ENCODE measurements at places on chromosomes 16 and 17.

- DNase-seq, result no peak
- no peak overlapping the region for H3K4me3 ChIP-seq
- no peaks in the 10 kb centered on the region for H3K27me3 ChIP-seq
- H3K4me1 ChIP-seq, result no peaks in the 10 kb centered on the region
- no peaks in the 10 kb centered on the region for H3K36me3 ChIP-seq
Measured at GRCh38 chr17:12415031-12415430, 250.7 kb upstream of the MYOCD start.

DNA sequence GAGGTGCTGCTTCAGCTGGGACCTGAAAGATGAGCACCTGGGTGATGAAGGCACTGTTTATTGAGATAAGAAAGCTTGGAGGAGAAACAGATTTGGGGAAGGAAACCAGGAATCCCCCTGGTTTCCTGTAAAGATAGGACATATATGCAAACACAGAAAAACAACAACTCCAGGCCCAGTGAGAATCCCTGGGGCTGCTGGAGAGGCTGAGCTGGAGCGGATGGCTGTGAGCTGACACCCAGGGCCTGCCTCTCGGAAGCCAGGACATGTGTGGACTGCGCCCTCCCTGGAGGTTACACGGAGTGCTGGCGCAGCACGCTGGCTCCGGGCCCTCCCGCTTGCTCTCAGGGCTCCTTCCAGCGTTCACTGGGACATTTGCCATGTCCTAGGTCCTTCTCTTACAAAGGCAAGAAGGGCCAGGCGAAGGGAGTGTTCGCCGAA is 57.5 kb downstream of the CYB5B start:
- H3K27me3 ChIP-seq, result no peaks in the 10 kb centered on the region
- H3K36me3 ChIP-seq, result no peaks in the 10 kb centered on the region
- DNase-seq, result peak; percentile 84
- H3K4me3 ChIP-seq, result peak overlapping the region; percentile 15
- H3K4me1 ChIP-seq, result peaks cover 3% of the 10 kb centered on the region

GRCh38 chr16:624526-625070 is 6.2 kb upstream of the WFIKKN1 start:
- H3K27ac ChIP-seq, result no peak overlapping the region
- H3K4me1 ChIP-seq, result peaks cover 8% of the 10 kb centered on the region
- H3K36me3 ChIP-seq, result no peaks in the 10 kb centered on the region

DNA sequence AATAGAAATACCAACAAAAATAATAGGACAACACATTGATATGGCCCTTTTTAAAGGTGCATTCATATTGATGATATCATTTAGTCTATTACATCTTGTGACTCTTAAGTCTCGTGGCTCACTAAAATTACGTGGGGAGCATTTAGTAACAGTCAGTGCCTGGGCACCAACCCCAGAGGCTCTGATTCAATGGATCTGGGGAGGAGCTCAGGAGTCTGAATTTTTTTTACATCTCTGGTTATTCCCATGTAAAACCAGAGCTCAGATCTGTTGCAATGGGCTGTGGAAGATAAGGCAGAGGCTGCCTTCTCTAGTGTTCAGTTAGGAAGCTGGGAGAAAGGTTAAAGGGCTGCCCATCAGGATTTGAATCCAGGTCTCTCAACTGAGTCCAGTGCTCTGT is 549.9 kb upstream of the CDH5 start:
- no peak overlapping the region for H3K27ac ChIP-seq
- no peak overlapping the region for H3K4me3 ChIP-seq
- no peaks in the 10 kb centered on the region for H3K27me3 ChIP-seq
- no peaks in the 10 kb centered on the region for H3K36me3 ChIP-seq

- DNase-seq, result no peak
- no peaks in the 10 kb centered on the region for H3K4me1 ChIP-seq
- no peaks in the 10 kb centered on the region for H3K36me3 ChIP-seq
- H3K27ac ChIP-seq, result no peak overlapping the region
Measured at GRCh38 chr17:15920758-15921239, 24.1 kb upstream of the ADORA2B start.

DNA sequence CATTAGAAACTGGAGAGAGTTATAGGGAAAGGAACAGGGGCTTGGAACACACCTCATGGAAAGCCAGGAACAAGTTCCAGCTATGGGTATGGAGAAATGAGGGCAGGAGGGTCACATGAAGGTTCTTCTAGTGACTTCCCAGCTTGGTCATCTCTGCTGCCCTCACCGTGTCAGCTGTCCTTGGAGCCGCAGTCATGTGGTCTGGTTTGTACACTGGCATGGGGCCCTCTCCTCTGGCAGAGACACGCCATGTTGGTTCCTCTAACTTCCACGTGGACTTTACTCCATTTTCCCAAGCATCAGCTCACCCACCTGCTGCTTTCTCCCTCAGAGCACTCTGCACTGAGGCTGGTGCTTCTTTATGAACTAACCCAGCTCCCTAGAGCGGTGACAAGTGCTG is 26.3 kb downstream of the MPG start:
- H3K36me3 ChIP-seq, result no peaks in the 10 kb centered on the region
- H3K4me3 ChIP-seq, result no peak overlapping the region
- DNase-seq, result no peak

DNA sequence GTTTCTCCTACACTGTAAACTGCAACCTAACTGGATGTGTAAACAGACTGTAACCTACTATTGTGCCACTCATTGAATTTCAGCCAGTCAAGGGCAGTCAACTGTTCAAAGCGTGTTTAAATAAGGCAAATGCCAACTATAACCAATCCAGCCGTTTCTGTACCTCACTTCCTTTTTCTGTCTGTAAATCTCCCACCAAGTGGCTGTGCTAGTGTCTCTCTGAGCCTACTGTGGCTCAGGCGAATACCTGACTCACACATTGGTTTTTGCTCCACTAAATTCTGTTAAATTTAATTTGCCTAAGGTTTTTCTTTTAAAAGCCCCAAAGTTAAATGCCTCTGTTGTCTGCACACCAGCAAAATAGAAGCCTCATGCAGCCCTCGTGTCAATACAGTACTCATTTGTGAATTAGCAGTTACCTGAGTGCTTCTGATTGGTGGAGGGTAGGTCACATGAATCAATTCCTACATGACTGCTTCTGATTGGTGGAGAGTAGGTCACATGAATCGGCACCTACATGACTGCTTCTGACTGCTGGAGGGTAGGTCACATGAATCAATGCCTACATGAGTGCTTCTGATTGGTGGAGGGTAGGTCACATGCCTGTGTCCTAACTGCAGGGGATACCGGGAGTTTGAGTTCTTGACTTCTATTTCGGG is 31.1 kb upstream of the CCR7 start:
- no peak for DNase-seq
- H3K27me3 ChIP-seq, result no peaks in the 10 kb centered on the region
- no peaks in the 10 kb centered on the region for H3K4me1 ChIP-seq
- no peak overlapping the region for H3K27ac ChIP-seq
- H3K4me3 ChIP-seq, result no peak overlapping the region

GRCh38 chr16:1769402-1770300 is 1.7 kb downstream of the NME3 start:
- H3K36me3 ChIP-seq, result peaks cover 5% of the 10 kb centered on the region
- H3K27me3 ChIP-seq, result no peaks in the 10 kb centered on the region
- peak overlapping the region; percentile 51 for H3K27ac ChIP-seq
- peaks cover 16% of the 10 kb centered on the region for H3K4me1 ChIP-seq

DNA sequence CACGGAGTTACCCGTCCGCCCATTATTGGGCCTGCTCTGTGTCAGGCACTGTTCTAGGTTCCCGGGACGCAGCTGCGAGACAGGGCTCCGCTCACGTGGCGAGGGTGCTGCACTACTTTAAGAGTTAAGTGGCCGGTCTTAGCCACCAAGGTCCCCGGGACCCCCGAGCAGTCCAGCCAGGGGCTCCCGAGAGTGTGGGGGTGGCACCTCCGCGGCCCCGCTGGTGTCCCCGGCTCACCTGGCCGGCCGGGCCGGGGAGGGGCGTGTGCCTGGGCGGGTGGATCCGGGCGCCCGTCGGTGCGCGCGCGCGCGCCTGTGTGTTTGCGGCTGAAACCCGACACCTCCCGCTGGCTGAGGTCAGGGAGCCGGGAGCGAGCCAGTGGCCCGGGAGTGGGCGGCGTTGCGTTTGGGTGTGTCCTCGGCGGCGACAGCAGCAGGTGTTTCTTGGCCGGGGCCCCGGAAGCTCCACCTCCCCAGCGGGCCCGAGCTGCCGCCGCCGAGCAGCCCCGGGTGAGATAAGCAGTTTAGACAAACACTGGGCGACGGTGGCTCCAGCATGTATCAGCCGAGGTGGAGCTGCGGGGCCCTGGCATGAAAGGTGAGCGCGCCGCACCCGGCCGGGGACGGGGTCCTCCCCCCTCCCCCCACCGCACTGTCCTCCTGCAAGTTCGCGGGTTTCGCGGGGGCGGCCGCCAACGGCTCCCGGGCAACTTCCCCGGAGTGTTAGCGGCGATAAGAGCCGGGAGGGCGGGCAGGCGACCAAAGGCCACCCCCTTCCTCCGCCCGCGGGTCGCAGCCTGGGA is at the start of gene GSE1:
GSE1 (plus strand) TSS at position 522 of the 803 bp plus-strand sequence; CDS start at position 592, 70 bp downstream.
- H3K27ac ChIP-seq, result peak within 1 kb of the TSS; percentile 98
- H3K27me3 ChIP-seq, result no peaks in the 10 kb centered on the region
- peaks cover 30% of the 10 kb centered on the region for H3K4me1 ChIP-seq
- no peaks in the 10 kb centered on the region for H3K36me3 ChIP-seq

- H3K4me1 ChIP-seq, result no peaks in the 10 kb centered on the region
- H3K27ac ChIP-seq, result no peak overlapping the region
- no peak for DNase-seq
Measured at GRCh38 chr17:60901806-60902205, 224.2 kb downstream of the BCAS3 start.

DNA sequence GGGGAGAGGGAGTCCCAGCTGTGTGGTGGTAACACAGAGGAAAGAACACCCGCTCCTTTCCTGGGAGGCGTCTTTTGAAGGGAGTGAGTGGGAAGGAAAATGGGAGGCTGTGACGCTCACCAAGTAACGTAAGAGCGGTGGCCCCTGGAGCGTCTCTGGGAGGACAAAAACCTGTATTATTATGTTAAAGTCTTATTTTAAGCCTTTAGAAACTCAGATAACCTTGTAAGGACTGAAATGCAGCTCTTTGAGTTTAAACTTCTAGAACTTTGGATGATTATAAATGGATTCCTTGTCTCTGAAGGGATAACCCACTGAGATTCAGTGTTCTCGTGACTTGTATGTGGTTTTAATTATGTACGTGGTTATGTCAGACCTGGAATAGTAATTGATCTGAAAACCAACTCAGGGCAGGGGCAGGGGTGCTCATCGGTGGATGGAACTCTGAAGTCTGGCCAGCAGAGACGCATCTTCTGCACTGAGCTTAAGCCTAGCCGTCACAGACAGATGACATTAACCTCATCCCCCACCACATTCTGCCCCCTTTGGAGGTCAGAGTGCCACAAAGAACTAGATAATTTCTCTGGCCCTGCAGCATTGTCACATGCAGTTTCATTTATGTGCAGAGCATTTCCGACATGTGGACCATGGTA is 41.8 kb upstream of the SLC12A3 start:
- H3K4me1 ChIP-seq, result no peaks in the 10 kb centered on the region
- no peak overlapping the region for H3K27ac ChIP-seq
- no peak for DNase-seq
- no peak overlapping the region for H3K4me3 ChIP-seq
- no peaks in the 10 kb centered on the region for H3K36me3 ChIP-seq
- H3K27me3 ChIP-seq, result no peaks in the 10 kb centered on the region

DNA sequence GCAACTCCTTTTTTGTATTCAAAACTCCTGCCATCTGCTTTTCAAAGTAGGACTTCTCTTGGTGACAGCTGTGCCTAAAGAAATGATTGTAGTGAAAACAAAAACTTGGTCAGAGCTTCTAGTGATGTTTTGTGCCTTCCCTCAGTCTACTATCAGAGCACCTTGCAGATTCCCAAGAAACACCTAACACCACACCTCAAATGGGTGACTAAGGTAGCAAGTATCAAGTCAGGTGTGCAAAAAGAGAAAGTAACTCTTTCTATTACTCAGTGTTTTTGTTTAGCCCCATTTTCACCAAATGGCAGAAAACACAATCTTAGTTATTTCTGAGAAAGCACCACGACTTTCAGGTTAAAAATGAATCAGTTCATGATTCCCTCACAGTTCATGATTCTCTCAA is 2.0 kb upstream of the PMFBP1 start:
- DNase-seq, result no peak
- H3K4me1 ChIP-seq, result no peaks in the 10 kb centered on the region
- H3K36me3 ChIP-seq, result no peaks in the 10 kb centered on the region

DNA sequence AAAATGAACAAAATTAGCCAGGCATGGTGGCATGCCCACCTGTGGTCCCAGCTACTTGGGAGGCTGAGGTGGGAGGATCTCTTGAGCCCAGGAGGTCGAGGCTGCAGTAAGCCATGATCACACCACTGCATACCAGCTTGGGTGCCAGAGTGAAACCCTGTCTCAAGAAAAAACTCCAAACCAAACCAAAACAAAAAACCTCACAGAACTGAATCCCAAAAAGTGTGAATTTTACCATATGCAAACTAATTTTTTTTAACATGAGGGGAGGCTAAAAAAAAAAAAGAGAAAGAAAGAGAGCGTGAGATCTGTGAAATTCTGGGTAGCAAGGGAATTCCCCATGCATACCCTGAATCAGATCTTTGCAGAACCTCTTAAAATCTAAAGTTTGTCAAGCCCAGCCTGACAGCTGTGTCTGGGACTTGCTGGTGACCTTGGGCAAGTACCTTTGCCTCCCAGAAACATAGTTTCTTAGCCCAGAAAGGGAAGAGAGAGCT is 17.1 kb upstream of the CDH1 start:
- no peak for DNase-seq
- H3K4me3 ChIP-seq, result no peak overlapping the region
- H3K4me1 ChIP-seq, result no peaks in the 10 kb centered on the region
- no peaks in the 10 kb centered on the region for H3K27me3 ChIP-seq

DNA sequence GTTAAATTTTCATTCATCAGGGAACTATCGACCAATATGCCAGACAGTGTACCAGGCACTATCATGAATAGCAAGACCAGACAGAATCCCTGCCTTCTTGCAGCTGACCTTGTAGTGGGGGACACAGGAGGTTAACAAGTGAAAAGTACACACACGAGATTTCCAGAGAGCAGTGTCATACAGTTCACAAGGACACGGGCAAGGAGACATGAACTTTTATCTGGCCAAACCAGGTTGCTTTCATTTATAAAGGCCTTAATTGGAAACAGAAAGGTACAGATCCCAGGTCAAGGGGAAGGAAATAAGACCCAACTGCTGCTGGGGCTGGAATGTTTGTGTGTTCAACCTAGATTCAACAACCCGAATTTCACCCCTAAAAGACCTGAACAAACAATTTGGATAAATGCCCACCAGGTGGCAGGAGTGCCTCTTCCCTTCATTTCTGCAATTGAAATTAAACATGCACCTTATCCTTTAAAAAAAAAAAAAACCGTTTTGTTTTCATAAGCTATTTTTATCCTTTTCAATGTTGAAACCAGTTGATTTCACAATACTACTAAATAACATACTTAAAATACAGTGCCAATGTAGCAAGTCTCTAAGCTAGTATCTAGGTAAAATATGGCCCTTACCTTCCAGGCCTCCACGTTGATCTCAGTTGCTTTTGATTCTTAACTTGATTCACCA is 65.9 kb downstream of the EMP2 start:
- peak; percentile 55 for DNase-seq
- H3K27me3 ChIP-seq, result no peaks in the 10 kb centered on the region
- peak overlapping the region; percentile 62 for H3K27ac ChIP-seq
- no peaks in the 10 kb centered on the region for H3K4me1 ChIP-seq
- H3K4me3 ChIP-seq, result no peak overlapping the region
